ENCODE measurements at places on chromosomes 16 and 17.

- peak; percentile 15 for DNase-seq
Measured at GRCh38 chr17:72560303-72561247, 439.8 kb downstream of the SOX9 start.

GRCh38 chr17:55458978-55459377 lies 37.3 kb upstream of the MMD start:
- DNase-seq = peak; percentile 16

DNA sequence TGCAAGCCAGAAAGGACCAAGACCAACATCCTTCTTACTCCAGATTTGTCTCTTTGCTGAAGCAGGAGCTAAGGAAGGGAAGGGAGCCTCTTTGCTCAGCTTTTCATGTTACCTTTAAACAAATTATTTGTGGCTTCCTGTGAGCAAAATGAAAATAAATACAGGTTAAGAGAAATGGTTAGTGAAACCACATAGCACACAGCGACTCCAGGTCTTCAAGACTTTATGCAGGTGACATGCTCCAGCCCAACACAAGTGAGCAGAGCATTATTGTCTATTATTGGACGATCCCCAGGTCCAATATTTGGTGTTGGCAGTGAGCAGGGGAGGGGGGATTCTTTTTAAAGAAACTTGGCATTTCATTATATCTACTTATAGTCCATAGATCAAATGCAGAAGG lies 53.3 kb downstream of the SALL1 start:
- DNase-seq = no peak

DNA sequence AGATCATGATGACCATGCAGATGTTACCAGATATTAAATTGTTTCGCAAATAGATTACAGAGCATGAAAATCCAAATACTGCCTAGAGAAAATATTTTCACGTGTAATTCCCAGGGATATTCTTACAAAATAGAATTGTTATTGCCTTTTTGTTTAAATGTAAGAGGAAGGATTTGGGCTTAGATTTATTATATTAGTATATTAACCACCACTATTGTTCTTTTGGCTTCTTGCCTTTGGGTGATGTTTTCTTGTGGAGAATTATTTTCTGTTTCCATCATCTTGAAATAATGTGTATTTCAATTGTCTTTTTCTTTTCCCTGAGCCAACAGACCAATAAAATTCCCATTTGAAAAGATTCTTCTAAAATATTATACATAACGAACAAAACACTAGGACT lies 109.7 kb upstream of the NUDT7 start:
- no peak for DNase-seq

GRCh38 chr17:82963104-82963950 lies 116.1 kb upstream of the METRNL start:
- DNase-seq = peak; percentile 76

- peak; percentile 42 for DNase-seq
Measured at GRCh38 chr17:50501054-50501453, 7.2 kb upstream of the MYCBPAP start.

- DNase-seq = no peak
Measured at GRCh38 chr16:57036315-57036714, 47.0 kb downstream of the NLRC5 start.

DNA sequence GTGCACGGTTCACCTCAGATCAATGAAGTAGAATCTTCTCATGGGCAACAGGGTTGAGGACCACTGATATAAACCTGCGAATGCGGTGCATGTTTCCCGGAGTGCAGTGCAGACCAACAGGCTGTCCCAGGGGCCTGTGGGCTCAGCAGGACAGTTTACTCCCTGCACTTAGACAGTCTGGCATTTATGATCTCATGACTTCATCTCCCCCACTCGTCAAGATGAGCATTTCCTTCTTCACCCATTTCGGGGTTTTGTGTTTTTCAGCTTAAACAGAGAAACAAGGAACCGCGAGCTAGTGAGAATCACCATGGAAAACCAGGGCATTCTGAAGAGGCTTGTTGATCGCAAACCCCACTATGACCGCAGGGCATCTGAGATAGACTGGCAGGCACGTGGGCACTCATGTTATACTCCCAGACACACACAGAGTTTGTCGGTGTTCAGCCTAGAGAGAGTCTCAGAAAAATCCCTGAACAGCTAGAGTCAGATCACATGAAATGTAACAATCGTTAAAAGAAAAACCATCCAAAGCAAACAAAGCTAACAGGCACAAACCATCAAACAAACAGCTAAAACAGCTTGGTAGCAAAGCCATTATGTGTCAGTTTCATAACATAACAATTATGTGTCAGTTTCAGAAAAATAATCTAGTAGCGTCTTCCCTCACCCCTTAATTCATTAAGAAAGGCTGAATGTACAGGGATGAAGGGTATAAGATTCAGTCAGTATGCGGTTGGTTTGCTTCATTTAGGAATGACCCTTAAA lies 2.9 kb downstream of the CFAP97D1 start:
- no peak for DNase-seq

DNA sequence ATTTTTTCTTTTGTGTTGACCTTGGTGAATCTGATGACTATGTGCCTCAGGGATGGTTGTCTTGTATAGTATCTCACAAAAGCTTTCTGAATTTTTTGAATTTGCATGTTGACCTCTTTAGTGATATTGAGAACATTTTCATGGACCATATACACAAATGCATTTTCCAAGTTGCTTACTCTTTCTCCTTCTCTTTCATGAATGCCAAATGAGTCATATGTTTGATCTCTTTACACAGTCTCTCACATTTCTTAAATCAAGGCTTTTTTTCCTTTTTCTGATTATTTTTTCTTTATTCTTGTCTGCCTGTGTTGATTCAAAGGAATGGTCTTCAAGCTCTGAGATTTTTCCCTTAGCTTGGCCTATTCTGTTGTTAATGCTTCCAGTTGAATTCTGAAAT lies 46.6 kb upstream of the KCNJ16 start:
- DNase-seq = no peak

DNA sequence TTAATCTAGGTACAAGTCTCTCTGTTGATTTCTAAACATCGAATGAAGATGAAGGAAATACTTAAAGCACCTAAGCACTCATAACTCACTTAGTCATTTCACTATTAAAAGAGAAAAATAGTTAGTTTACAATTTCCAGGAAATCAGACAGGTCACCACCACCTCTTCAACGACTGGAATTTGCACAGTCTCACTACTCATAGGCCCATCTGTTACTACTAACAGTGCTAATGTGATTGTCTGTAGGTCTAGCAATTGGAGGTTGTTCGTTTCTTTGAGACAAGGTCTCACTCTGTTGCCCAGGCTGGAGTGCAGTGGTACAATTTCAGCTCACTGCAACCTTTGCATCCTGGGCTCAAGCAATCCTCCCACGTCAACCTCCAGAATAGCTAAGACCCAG lies 444.6 kb downstream of the MAF start:
- no peak for DNase-seq

GRCh38 chr16:19560078-19560477 lies 4.6 kb downstream of the VPS35L start:
- no peak for DNase-seq

GRCh38 chr17:17216776-17217175 lies 10.6 kb upstream of the PLD6 start:
- DNase-seq = no peak

DNA sequence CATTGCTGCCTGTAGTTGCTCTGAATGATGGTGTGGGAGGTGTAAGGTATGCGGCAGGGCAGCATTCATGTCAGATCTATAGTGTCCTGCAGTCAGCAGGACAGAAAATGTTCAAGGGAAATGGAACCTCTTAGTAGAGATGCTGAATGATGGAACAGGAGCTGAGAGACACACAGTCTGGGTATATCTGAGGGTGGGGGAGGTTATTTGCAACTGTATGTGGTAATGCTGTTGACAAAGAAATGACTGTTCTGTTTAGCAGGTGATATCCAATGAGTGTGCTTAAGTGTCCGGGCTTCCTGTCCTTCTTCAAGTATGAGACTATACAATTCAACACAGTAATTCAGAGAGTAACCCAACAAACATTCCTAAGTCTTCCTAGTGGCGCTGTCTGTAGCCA lies 46.6 kb downstream of the STH start:
- no peak for DNase-seq

DNA sequence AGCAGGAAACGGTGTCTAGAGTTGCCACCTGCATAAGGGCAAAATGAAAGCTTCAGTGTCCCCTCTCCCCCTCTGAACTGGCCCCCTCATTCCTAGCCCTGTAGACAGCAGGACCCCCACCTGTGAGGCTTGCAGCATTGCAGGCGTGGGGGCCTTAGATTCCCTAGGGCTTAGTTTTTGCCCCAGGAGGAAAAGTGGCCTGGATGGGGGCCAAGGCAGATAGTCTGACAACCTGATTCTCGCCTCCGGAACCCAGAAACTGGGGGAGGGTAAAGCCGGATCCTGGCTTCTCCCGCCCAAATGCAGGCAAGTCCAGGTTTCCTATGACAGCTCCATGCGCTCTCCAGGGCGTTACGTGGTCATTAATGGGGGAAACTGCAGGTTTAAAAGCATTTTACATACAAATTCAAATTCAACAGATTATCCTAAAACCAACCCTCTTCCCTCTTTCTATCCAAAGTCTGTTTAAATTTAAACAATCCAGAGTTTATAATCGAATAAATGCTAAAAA lies 678 bp upstream of the HOXB6 start:
- DNase-seq = no peak

GRCh38 chr17:896454-896853 lies 83.1 kb downstream of the NXN start:
- DNase-seq = no peak
